ENCODE measurements at places on chromosomes 11 and 22. TPM values are rescaled to one million over a fixed set of nuclear protein-coding genes. Genes with fewer than 3 reads are reported as not detected.

Gene MRGPRX1
- polyA plus RNA-seq = not detected

Gene RFPL3
- not detected for polyA plus RNA-seq

Gene CBLIF
- polyA plus RNA-seq = not detected

Gene DEPDC7
- polyA plus RNA-seq = 0.30 TPM

Gene MYBPC3
- polyA plus RNA-seq = 2,250 TPM

Gene NAGA
- polyA plus RNA-seq = 6.6 TPM

Gene MUC5AC
- polyA plus RNA-seq = not detected

Gene TSGA10IP
- polyA plus RNA-seq = 0.01 TPM

Gene ZNRF3
- polyA plus RNA-seq = 2.2 TPM

Gene CRYBA4
- polyA plus RNA-seq = not detected

Gene CFAP300
- polyA plus RNA-seq = 0.65 TPM
